ENCODE measurements at places on chromosomes 11 and 22.
A peak's percentile ranks its signal among the peaks of the same experiment; 100 is the strongest.

GRCh38 chr11:118923721-118924587, 1.8 kb downstream of the BCL9L start:
- DNase-seq = no peak

DNA sequence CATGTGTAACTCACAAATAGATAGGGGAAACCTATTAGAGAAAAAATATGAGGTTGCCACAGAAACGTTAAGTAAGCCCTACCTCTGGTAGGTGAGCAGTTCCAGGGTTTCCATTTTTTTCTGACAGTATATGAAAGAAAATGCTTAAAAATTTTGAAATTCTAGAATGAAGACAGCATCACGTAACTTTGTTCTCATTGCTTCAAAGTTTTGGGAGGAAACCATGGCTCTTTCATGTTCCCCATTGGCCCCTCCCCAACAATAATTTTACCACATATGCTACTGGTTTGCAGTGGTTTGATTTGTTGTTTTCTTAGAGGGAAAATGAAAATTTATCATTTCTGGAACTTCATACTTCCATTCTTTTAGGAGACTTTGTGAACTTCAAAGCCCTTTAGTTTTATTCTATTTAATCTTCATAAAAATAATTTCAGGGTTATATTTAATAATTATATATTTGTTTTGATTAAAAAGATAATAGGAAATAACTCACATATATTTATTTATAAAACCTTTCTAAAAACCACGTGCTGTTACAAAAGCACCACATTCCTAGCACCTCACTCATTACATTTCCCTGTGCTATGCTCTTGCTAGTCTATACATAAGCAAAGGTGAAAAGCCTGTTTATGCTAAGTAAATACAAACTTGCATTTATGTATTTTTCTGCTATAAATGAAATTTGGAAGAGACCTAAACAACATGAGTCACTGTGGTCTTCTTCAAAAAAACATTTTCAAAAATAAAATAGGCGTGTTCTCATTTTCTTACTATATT, 113.4 kb downstream of the CASP12 start:
- no peak for DNase-seq

- no peak for DNase-seq
These were observed 64.3 kb upstream of the ZC3H12C start for GRCh38 chr11:110028921-110029320.

- DNase-seq = no peak
These were observed 6.2 kb downstream of the TUB start for GRCh38 chr11:8087185-8087584.

GRCh38 chr22:48297296-48297695, 1530.4 kb downstream of the BRD1 start:
- DNase-seq = no peak

DNA sequence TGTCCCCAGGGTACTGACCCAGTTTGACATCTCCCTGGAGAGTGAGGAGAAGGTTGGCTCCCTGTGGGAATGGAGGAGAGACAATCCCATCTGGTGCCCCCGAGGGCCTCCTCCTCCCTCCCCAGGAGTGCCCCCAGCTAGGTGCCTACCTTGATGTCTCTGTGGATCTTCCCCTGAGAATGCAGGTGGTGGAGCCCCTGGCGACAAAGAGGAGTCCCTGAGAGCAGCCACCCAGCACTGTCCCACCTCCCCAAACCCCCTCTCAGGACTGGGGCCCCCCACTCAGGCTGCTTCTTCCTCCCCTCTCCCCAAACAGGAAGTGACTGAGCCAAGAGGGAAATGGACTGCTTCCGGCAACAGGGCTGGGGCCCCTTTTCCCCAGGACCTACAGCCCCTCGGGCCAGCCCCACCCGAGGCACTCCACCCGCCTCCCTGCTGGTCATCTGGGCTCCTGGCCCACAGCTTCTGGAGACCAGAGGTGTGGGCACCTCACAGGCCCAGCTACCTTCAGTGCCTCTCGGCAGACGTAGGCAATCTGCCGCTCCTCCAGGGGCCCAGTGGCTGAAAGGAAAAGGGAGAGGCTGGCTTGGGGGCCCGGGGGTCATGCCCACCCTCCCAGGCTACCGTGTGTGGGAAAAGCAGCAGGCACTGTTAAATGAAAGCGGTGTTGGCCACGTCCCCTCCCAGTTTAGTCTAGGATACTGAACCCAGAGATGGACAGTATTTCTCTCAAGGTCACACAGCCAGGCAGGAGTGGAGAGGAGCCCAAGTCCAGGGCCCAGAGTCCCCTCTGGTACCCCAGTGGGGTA, 1.2 kb downstream of the MAP4K2 start:
- DNase-seq = no peak

DNA sequence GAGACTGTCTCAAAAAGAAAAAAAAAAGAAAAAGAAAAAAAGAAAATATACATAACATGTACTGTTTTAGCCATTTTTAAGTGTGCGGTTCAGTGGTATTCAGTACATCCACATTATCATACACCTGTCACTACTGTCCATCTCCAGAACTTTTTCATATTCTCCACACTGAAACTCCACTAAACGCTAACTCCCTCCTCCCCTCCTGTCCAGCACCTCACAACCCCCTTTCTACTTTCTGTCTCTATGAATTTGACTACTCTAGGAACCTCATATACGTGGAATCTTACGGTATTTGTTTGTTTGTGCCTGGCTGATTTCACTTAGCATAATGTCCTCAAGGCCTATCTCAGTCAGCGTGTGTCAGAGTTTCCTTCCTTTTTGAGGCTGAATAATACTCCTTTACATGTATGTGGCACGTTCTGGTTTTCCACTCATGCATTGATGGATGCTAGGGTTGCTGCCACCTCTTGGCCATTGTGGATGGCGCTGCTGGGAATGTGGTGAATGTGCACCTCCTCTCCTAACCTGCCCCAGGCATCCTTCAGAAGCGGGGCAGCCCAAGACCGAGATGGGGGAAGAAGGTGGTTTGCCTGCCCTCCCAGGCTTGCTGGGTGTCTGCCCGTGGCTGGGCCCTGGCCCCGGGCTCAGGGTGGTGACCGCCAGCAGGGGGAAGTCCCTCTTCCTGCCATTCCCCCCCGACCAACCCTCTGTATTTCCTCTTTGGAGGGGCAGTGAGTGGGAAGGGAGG, 60.5 kb downstream of the BCR start:
- no peak for DNase-seq

DNA sequence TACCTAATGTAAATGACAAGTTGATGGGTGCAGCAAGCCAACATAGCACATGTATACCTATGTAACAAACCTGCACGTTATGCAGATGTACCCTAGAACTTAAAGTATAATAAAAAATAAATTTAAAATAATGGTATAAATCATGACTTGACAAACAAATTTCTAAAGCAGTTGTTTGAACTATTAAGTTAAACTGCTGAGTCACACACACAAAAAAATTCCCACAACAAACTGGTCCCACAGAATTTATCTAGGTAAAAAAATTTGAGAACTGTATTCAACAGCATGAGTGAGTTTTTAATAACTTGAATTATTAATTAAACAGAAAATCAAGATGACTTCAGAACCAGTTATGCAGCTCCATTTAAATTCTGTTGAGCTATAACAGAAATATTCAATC, 186.0 kb upstream of the SOX6 start:
- no peak for DNase-seq

DNA sequence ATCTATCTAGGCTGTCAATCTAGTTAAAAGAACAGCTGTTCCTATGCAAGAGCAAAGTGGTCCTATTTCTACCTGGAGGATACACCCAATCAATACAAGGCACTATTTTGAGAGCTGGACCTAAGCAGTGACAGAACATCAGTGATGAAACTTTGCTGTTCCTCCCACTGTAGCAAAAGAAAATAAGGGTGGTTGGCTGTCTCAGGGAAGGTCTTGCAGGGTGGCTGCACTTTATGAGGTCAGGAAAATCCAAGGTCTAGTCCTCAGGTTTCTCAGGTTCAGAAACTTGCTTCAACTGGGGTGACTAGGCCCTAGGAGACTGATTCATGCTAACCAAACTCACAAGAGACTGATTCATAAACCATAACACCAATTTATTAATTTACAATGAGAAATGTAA, 11.6 kb downstream of the CPSF7 start:
- DNase-seq = no peak

GRCh38 chr11:47641600-47642098, 710 bp downstream of the MTCH2 start:
- no peak for DNase-seq

GRCh38 chr22:37221424-37222333, 9.4 kb upstream of the SSTR3 start:
- no peak for DNase-seq

- DNase-seq = no peak
These were observed 518 bp downstream of the CCDC179 start for GRCh38 chr11:22859756-22860155.

DNA sequence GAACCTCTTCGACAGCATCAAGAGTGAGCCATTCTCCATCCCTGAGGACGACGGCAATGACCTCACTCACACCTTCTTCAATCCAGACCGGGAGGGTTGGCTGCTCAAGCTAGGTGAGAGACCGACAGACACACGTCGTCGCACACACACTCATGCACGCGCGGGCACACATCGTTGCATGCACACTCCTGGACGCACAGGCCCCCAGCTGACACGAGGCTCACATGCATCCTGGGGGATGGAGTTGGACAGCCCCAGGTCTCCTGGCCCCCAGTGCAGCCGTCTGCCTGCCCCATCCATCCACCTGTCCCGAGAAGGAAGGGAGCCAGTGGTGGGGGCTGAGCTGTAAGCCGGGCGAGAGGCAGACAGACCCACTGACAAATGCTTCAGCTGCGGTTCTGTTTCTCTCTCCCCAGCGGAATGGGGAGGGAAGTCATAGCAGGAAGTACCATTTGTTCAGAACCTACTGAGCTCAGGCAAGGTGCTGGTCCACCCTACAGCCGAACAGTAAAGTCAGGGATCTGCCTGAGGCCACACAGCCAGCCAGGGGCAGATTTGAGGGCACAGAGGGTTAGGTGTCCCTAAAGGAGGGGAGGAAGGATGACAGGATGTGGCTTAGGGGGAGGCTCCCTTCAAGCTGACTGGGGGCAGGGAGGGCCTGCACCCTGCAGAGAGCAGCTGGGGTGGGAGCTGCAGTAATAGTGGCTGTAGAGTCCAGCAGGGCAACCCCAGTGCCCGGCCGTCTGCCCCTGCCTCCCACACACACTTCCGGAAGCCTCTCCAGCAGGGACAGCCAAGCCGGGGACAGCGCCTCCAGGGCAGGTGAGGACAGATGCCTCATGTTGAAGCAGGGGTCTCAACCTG, 27.1 kb downstream of the CYTH4 start:
- DNase-seq = peak; percentile 62

- DNase-seq = no peak
These were observed 2.6 kb downstream of the SPDYC start for GRCh38 chr11:65172600-65172999.

DNA sequence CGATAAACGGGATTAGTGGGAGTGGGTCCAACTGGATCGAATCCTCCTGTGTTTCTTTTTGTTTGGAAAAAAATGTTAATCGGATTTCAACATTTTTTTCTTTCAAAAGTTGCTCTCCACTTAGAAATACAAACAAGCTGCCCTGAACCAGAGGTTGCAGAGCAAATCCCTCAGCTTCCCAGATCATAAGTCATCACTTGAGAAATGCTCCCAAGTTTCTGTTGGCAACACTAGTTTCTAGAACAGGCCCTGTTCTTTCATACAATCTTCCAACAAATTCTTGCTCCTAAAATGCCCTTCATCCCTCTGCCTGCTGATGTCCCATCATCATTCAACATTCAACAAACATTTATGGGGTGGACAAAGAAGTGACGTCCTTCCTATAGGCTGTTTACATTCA, 1.3 kb upstream of the MLC1 start:
- no peak for DNase-seq

DNA sequence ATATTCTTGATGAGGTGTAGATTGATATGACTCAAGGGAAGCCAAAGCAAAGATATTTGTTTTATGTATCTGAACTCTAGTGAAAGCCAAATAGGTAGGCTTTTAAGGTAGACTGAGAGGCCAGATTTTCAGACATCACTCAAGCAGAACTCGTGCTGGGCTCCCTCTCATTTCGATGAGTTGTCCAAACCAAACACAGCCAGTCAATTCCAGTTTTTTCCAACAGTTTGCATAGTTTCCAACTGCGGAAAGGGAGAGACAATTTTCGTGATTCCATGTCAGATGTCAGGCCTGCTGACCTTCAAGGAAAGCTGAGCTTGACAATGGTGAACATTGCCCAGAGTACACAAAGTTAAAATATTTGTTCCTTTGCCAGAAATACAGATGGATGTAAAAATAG, 110.9 kb upstream of the MPPED2 start:
- DNase-seq = no peak

DNA sequence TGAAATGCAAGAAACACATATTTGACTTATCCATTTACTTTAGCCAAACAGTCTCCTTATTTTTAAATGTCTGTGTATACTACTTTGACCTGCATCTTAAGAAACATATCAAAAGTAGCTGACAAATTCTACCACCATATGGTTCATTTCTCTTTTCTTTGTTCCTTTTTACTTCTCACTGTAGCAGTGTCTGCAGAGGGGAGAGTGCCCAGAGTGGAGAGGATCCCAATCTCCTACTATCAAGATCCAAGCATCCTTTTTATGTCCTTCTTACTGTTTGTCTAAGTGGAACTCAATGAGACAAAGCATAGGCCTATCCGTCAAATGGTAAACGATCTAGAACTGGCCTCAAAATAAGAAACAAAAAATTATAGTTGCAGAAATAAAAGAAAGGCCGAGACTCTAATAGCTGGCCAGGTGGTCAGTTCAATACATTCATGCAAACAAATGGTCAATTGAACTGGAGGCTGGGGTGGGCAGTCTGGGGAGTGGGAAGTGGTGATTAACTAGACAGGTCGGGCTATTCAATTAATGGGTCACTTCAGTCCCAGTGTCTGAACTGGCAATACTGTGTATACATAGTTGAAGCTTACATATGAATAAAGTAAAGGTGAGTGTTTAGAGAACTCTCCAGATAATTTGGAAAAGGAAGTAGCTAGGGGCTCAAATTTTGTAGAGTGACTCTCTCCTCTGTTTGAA, 149.1 kb downstream of the MAML2 start:
- DNase-seq = no peak

- DNase-seq = no peak
These were observed 148.6 kb upstream of the MTNR1B start for GRCh38 chr11:92820860-92821259.

- DNase-seq = no peak
These were observed 81.7 kb upstream of the ANO1 start for GRCh38 chr11:69996451-69996850.

DNA sequence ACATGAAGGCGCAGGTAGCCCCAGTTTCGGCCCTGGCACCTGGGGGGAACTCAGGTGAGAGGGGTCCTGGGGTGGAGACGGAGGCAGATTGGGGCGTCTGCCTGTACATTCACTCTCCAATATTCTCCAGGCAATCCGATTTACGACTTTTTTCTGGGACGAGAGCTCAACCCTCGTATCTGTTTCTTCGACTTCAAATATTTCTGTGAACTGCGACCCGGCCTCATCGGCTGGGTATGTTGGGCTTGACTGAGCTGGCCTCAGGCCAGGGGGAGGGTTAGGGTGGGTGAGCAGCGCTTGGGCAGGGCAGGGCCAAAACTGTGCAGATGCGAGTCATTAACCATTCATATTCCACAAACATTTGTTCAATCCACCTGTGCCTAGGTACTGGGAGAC, 1.7 kb downstream of the TM7SF2 start:
- DNase-seq = no peak

GRCh38 chr11:134750619-134751018, 338.6 kb upstream of the B3GAT1 start:
- no peak for DNase-seq

- DNase-seq = no peak
These were observed 253.7 kb upstream of the POU2AF2 start for GRCh38 chr11:110991661-110992355.

- no peak for DNase-seq
These were observed 9.1 kb upstream of the ZNF74 start for GRCh38 chr22:20384865-20385264.
